ENCODE measurements at places on chromosomes 7 and 10.

- no peak for DNase-seq
Measured at GRCh38 chr7:159198016-159198724, 53.5 kb upstream of the VIPR2 start.

DNA sequence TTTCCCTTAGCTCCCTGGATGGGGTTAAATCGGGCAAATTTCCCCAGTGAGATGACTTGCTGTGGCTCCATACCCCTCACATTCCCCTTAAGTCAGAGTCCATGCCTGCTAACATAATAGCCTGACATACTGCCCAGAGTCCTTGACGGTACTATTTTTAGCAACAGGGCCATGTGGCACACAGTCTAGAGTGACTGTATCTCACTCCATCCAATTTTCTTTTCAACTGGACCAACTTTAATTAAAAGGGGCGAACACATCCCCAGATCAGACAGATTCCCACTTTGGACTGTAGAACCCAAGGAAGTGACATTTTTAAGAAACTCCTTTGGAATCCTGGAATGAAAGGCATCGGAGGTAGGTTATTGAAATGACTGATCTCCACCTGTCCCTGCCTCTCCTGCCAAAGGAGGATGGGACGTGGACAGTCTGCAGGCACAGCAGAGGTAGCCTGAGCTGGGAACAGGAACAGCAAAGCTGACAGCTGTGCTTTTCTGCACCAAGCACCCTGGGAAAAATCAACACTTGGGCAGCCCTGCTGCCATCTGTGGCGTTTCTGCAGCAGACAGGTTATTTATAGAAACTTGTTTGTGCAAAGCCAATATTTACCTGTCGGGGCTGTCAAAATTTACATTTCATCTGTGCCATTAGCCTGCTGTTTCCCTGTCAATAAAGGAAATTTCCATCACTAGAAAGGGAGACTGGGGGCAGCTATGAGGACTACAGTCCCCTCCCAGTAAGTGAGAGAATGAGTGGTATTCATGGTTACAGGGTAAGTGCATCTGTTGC lies 221.5 kb upstream of the AOAH start:
- no peak for DNase-seq

DNA sequence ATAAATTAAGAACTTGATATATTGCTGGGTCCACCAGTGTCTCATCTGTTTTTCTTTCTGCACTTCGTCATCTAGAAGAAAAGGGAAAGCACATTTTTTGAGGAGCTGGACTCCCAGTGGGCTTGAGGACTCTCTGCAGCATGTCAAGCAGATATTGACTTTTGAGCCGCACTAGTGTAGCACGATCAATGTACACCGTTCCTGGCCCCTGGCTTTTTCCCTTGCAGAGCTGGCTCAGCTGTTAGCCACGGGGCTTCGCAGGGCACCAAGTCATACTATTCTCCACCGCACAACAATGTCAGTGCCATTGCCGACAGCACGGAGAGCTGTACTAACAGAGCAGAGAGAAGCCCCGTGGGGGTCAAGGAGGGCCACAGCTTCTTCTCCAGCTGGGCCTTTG lies 235.4 kb upstream of the HABP2 start:
- DNase-seq, result no peak

GRCh38 chr7:29300649-29301048 lies 106.1 kb downstream of the CHN2 start:
- no peak for DNase-seq

DNA sequence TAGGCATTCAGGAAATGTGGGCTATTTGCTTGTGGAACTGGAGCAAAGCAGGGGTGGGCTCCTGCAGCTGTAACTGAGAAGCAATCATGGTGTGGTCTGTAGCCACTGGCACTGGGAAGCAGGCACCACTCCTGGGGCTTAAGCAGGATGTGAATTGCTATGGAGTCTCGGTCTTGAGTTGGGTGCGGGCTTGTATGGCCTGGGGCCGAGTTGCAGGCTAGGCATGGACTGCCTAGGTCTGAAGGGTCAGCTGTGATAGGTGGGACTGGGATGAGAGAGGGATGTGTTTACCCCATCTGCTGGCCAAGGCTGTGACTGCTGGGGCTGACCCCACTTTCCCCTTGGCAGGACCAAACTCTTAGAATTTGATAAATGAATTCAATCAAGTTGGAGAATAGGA lies 43.0 kb downstream of the ADCY1 start:
- no peak for DNase-seq

- DNase-seq, result peak; percentile 29
Measured at GRCh38 chr10:10758306-10758705, 259.4 kb upstream of the CELF2 start.

GRCh38 chr10:17115683-17116082 lies 13.9 kb downstream of the CUBN start:
- DNase-seq, result no peak

DNA sequence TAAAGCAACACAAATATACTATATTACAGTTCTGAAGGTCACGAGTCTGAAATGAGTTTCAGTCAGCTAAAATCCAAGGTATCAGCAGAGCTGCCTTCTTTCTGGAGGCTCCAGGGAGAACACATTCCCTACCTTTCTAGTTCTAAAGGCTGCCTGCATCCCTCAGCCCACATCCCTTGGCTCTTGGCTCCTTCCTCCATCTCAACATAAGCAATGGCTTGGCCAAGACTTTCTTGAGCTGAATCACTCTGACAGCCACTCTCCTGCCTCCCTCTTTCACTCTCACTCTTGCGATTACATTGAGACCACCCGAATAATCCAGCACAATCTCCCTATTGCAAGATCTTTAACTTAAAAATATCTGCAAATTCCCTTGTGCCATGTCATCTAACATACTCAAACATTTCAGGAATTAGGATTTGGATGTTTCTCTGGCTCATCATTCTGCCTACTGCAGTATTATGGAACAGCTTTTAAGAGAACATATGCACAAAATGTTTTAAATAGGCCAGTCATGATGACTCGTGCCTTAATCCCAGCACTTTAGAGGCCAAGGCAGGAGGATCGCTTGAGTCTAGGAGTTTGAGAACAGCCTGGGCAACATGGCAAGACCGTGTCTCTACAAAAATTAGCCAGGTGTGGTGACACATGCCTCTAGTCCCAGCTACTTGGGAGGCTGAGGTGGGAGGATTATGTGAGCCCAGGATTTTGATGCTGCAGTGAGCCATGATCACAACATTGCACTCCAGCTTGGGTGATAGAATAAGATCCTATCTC lies 144.2 kb upstream of the VSTM2A start:
- no peak for DNase-seq

DNA sequence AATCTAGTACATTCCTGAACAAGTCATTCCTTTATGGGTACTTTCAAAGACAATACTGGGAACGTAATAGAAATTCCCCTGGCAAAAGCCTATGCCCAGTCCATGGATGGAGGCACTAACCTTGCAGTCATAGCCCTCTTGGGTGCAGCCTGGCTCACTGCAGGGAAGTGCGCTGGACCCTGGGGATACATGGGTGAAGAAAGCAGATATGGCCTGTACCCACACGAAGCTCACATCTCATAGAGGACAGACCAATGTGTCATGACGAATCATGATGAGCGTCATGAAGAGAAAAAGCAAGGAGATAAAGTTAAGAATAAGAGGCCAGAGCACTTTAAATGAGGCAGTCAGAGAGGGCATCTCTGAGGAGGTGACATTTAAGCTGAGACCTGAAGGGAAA lies 11.8 kb downstream of the PRLHR start:
- DNase-seq, result no peak

DNA sequence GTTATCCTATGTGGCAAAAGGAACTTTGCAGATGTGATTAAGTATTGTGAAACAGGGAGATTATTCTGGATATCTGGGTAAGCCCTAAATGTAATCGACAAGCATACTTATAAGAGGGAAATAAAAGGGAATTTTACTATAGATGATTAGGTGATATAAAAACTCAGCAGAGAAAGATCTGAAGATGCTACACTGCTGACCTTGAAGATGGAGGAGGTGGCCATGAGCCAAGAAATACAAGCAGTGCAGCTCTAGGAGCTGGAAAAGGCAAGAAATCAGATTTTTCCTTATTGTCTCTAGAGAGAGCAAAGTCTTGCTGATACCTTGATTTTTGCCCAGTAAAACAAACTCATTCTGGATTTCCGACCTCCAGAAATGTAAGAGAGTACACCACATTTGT lies 67.7 kb downstream of the BRAF start:
- no peak for DNase-seq

GRCh38 chr7:94250987-94251386 lies 143.7 kb upstream of the COL1A2 start:
- no peak for DNase-seq

DNA sequence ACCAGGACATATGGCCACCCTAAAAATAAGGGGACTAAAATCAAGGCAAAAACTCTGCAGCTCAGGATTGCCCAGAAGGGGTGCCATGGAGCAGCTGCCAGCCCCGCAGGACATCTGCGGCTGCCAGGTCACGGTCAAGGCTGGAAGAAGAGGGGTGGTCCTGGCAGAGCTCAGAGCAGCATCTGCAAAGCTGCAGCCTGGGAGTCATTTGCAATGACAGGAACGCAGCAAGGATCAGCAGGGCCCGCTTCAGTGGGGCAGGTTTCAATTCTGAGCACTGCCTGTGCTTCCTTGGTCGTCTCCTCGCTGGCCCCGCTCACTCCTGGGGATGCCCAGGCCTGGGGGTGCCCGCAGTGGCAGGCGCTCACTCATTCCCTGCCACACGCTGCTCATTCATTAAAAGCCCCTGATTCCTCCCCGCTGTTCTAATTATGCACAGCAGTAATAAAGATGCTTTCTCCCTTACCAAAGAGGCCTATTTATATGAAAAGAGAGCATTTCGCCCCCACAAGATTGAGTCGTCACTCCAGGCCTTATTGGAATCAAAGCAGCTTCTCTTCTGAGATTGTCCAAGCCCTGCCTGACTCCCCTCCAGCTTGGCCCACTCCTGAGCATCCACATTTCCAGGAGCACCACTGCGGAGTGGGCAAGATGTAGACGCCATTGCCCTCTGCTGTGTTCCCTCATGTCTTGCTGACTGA lies 4.6 kb downstream of the HSPA12A start:
- DNase-seq, result no peak

DNA sequence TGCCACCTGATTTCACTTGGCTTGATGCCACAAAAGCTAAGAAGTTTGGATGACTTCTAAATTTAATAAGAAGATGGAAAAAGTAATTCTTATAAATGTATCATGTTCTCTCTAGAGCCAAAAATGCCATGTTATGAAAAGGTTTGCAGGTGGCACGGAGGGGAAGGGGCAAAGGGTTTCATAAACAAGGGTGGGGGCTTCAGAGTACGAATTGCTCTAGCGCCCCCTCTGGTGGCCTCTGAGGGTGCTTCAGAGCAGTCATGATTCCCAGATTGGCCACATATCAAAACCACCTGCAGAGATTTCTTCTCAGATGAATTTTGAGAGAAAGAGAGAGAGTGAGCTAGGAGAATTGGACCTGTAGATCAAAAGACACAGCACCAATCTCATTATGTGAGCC lies 208.6 kb upstream of the YAE1 start:
- DNase-seq, result no peak

GRCh38 chr7:51224811-51225595 lies 91.6 kb downstream of the COBL start:
- DNase-seq, result no peak

DNA sequence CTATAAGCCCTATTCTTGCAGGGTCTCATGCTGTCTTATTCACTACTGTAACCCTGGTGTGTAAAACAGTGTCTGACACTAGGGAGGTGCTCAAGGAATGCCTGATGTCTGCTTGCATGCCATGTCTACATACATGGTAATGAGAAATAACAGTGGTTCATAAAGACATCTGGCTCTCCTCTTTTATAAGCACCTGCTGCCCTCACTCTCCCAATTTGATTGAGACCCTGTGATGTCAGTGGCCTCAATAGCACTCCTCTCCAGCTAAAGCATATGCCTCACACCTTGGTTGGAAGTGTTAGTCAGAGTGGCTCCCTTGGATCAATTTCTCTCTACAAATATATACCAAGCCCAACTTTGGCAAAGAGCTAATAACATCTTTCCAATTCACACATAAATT lies 30.6 kb downstream of the ANK3 start:
- no peak for DNase-seq

- DNase-seq, result peak; percentile 66
Measured at GRCh38 chr7:134527979-134528371, 608 bp downstream of the AKR1B10 start.

GRCh38 chr10:8183241-8183704 lies 128.8 kb downstream of the GATA3 start:
- DNase-seq, result no peak

GRCh38 chr7:22783421-22783820 lies 39.2 kb downstream of the TOMM7 start:
- no peak for DNase-seq

- DNase-seq, result no peak
Measured at GRCh38 chr10:54667136-54667535, 133.9 kb downstream of the PCDH15 start.

DNA sequence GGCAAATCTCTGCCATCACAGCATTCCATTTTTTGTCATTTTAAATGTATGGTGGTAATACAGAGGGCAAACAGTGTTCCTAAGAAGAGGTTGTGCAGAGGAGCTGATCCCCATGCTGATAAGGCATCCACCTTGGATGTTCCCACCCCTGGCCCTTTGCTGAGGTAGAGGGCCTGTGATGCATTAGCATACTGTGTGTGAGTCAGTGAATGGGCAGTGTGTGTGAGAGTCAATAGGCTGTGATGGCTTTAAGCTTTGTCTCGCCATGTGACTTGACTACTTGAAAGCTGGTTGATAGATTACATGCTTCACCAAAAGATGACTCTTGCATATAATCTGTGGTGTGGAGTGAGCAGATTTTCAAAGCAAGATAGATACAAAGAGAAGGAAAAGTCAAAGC lies 81.3 kb downstream of the INSYN2A start:
- no peak for DNase-seq

DNA sequence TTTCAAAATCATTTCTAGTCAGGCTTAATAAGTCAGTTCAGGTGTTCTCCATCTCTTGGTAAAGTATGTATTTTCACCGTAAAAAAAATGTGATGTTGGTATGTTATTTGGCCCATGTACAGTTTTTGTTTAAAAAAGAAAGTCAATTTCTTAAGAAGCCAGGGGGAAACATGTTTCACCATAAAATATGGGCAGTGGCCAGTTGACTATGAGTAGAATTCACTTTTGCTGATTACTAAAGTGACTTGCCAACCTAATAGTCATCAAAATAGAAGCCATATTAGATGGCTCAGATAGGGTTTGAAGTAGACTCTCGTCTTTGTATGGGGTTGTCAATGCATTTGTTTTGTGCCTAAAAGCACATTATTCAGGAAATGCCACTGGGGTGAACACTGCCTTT lies 266.3 kb downstream of the BICC1 start:
- DNase-seq, result no peak

DNA sequence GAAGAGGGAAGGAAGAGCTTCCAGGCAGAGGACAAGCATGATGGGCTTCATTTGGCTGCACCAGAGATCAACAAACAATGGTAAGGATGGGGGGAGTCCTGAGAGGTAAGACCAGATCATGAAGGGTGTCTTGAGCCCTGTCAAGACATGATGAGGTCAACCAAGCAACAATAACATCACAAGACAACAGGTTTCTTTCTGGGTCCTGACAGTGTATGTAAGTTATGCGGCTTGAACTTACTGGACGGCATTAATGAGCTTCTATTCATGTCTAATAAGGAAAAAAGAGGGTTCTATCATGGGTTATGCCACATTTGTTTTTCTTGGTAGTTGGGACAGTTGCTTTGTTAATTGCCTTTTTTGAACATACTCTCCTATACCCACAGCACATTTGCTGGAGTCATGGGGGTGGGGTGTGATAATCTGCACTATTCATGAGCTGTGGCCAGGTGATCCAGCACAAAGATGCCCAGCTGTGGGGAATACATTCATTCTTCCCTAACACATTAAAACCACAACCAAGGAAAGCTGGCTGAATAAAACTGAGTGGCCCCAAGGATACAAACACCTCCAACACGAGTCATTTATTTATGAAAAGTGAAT lies 168.8 kb upstream of the KLF14 start:
- no peak for DNase-seq

- DNase-seq, result no peak
Measured at GRCh38 chr10:15821046-15821683, 39.1 kb downstream of the MINDY3 start.

Measured in skeletal muscle cell (primary cell).